ENCODE measurements at places on chromosomes 3 and 15.

GRCh38 chr3:133119176-133119575 is 81.0 kb downstream of the TMEM108 start:
- no peak for DNase-seq

DNA sequence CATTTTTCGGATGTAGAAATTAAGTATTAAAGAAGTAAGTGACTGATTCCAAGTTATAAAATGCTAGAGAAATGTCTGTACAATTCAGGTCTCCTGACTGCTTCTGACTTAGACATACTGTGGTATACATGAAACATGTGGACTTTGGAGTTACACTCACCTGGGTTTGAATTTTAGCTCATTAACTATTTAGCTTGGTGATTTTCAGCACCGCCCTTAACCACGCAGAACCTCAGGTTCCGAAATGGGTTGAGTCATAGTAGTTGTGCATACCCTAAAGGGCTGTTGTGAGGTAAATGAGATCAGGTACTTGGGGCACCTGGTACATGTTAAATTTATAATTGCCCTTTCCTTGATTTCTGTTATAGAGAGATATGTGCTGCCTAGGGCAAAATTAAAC is 32.9 kb upstream of the UTS2B start:
- no peak for DNase-seq

DNA sequence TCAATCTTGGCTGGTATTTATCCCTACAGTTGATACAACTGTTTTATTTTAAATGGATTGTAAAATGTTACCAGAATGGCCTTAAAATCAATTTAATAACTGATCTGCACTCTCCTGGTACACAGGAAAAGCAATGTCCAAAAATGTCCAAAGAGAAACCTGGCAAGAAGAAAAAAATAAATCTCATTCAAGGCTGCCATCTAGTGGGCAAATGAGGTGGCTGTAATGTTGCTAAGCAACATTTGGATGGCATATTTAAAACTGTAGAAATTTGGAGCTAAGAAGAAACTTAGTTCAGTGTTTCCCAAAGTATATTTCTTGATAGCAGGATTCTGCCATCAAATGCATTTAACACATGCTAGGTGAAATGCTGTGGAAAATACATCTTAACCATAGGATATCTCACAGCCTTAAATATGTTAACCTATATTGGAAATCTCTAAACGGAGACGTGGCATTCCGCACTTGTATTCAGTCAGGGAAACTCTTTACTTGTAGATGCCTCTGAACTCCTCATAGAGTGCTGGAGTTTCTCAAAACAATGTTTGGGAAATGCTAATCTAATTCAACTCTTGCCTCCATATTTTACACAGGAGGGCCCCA is 216.8 kb downstream of the ERC2 start:
- DNase-seq: no peak

DNA sequence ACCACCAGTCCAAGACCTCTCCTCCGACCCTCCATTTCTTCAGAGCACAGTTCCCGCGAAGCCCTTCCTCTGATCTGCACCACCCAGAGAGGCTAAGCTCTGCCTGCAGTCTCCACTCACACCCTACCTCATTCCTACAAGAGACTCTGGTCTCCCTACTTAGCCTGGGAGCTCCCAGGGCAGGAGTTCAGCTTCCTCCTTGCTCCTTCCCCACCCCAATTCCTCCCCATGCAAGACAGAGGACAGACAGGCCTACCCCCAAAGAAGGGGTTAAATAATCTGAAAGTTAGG is 12.6 kb upstream of the VIPR1 start:
- no peak for DNase-seq

DNA sequence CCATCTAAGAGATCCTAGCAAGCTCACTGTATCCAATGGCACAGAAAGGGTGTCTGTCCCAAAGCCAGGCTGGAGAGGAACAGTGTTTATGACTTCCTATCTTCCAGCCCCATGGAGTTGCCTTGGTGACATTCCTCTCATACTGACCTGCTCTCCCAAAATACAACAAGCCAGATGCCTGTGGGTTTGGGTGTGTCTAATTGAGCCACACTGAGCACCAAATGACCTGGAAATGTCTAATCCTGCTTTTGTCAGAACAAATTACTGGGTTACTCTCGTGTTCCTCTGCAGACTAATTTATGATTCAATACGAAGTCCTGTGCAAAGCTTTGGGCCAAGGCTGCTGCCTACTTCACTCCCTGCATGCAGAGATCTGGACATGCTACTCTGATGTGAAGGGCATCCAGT is 98.1 kb upstream of the STRIT1 start:
- no peak for DNase-seq

DNA sequence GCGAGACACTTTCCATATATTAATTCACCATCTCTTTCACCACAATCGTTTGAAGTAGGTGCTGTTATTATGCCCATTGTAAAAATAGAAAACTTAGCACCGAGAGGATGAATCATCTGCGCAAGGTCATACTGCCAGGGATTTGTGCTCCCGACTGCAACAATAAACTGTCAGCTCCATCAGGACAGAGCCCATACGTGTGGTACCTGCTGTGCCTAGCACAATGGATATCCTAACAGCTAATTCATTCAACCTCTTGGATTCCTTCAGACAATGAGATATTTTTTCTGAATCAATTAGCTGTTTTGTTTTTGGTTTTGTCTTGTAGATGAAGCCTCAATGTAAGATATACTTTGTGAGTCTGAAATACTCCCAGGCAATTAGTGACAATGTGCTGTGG is 32.3 kb upstream of the PROK2 start:
- no peak for DNase-seq

DNA sequence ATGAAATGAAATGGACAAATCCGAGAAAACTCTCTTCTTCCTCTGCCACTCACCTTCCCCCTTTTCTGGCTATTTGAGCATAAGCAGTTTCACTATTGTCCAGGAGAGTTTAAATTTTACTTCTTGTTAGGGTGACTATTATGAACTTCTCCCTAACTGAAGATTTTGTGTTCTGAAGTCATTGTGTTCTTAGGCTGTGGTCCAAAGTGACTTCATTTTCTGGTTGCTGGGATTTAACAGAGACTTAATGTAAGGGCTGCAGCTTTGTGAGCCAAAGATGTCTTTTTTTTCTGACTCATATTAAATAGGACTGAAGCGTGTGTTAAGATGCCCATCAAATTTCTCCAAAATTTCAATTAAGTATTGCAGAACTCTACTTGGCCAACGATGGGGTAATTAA is 46.5 kb upstream of the FSTL1 start:
- no peak for DNase-seq

DNA sequence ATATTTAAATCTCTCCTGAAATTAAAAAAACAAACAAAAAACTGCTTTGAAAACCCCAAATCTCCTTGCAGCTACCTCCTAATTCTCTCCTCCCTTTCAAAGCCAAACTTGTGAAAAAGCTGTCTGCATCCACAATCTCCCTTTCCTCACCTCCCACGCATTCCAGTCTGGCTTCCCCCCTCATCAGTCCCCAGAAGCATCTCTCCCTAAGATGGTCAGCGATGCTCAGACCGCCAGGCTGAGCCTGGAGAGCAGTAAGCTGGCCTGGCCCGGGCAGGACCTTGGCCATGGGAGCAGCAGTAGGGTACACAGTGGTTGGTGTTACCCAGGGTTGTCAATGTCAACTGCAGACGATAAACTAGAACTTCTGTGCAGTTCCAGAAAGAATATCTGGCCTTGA is 32.9 kb upstream of the BLM start:
- no peak for DNase-seq

- no peak for DNase-seq
These were observed 19.7 kb downstream of the SLC6A20 start for GRCh38 chr3:45776611-45777010.

DNA sequence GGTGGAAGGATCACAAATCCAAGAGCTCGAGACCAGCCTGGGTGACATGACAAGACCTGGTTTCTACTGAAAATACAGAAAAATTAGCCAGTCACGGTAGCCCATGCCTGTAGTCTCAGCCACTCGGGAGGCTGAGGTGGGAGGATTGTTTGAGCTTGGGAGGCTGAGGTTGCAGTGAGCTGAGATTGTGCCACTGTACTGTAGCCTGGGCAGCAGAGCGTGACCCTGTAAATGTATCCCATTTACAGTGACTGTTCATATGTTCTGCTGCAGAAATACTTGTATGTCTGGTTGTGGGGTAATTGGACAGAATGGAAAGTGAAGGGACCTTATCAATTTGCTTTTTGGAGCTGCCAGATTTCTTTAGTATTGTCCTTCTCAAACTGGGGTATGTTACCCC is 24.9 kb downstream of the ATG7 start:
- no peak for DNase-seq

DNA sequence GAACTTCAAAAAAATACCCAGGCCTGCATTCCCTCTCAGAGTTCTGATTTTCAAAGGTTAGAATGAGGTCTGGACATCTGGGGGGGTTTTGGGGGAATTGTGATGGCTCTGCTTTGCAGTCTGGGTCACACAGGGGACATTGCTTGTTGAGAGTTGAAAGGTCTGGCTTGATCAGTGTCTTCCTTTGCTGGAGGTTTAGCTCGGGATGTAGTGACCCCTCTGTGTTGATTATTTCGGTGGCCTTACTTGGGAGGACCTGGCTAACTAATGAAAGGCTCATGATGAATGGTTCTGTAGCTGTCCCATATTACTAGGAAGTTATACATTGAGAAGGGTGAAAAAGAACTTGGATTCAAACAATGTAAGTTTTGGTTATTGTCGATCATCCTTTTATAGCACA is 23.7 kb downstream of the TPM1 start:
- no peak for DNase-seq

DNA sequence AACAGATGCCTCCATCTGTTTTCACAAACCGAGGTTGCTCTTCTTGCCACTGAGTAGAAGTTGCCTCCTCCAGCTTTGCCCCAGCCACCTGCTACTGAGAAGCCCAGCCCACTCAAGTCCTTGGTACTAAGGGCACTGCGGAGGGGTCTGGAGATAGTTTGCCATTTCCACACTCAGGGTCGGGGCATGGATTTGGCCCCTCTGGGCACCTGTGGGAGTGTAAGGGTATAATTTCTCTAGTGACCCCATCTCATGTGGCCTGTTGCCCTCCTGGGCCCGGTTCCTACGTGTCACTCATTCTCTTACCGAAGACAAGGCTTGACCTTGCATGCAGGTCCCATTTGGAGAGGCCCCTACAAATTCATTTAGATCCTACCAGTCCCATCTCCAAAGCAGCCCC is 79.0 kb downstream of the THSD4 start:
- DNase-seq: no peak

DNA sequence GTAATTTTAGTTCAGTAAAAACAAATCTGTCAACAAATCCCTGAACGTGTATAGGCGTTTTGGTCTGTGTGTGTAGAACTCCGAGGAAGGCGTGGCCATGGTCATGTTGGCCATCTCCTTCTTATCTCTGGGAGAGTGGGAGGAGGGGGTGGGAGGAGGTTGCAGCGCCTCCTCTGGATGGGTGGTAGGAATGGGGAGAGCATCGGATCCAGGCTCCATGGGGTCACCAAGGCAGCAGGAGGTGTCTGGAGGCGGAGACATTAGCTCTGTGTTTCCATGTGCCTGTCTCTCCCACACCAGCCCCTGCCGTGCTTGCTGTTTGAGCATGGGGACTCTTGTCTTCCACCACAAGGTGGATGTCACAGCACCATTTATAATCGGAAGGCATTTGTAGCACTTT is 34.5 kb upstream of the TRPM1 start:
- no peak for DNase-seq

Data from activated T-cell treated with anti-CD3 and anti-CD28 coated beads for 4 hours (primary cell).